ENCODE measurements at places on chromosomes 7 and 10. TPM values are rescaled to one million over a fixed set of nuclear protein-coding genes. Genes with fewer than 3 reads are reported as not detected.

DNA sequence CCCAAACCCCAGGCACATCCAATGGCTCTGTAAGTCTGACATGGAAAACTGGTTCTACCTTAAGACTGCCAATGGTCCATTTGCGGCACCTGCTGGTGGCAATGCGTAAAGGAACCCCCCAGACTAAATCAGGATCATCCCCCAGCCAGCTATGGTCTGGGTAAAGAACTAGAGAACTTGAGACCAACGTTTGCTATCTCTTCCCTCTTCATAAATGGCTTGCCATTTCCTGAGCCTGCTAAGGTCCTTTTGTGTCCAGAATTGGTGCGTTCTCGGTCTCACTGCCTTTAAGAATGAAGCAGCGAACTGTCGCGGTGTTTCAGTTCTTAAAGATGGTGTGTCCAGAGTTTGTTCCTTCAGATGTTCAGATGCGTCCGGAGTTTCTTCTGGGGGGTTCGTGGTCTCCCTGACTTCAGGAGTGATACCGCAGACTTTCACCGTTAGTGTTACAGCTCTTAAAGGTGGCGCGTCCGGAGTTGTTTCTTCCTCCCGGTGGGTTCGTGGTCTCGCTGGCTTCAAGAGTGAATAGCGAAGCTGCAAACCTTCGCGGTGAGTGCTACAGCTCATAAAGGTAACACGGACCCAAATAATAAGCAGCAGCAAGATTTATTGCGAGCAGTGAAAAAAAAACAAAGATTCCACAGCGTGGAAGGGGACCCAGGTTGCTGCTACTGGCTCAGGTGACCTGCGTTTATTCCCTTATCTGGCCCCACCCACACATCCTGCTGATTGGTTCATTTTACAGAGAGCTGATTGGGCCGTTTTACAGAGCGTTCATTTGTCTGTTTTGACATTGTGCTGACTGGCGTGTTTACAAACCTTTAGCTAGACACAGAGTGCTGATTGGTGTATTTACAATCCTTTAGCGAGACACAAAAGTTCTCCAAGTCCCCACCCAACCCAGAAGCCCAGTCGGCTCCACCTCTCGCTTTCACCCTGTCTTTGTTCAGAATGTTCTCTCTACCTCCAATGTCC, 95.4 kb downstream of the ELMO1 start:
- H3K27me3 ChIP-seq: peaks cover 7% of the 10 kb centered on the region
- H3K4me1 ChIP-seq: peaks cover 43% of the 10 kb centered on the region
- H3K27ac ChIP-seq: peak overlapping the region; percentile 69
- H3K36me3 ChIP-seq: no peaks in the 10 kb centered on the region
- peak overlapping the region; percentile 96 for H3K4me3 ChIP-seq
- DNase-seq: peak; percentile 55

GRCh38 chr10:114613237-114613979, 44.7 kb downstream of the ABLIM1 start:
- H3K4me1 ChIP-seq: no peaks in the 10 kb centered on the region
- H3K4me3 ChIP-seq: no peak overlapping the region
- no peak overlapping the region for H3K27ac ChIP-seq
- DNase-seq: no peak

- peaks cover 5% of the 10 kb centered on the region for H3K4me1 ChIP-seq
- no peak overlapping the region for H3K4me3 ChIP-seq
- no peak overlapping the region for H3K27ac ChIP-seq
- H3K27me3 ChIP-seq: peaks cover 7% of the 10 kb centered on the region
Observed at GRCh38 chr10:70253878-70254765, 20.9 kb upstream of the PPA1 start.

DNA sequence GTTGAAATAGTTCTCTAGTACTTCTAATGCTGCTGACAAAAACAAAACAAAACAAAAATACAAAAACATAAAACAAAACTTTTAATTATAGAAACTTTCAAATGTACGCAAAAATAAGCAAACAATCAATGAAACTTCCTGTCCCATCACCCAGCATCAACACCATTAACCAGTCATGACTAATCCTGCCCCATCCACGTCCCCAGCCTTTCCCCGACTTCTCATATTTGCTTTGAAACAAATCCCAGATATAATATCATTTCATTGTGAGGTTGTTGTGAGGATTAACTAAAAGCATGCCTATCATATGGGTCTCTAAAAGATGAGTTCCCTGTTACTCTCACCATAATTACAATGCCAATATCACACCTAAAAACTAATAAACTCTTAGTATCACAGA, 55.7 kb downstream of the CSTF2T start:
- no peak overlapping the region for H3K27ac ChIP-seq
- no peak for DNase-seq
- H3K4me3 ChIP-seq: no peak overlapping the region
- peaks cover 2% of the 10 kb centered on the region for H3K27me3 ChIP-seq
- H3K4me1 ChIP-seq: no peaks in the 10 kb centered on the region

The SEMA3D gene
- polyA plus RNA-seq: not detected

The EFCAB10 gene
- not detected for polyA plus RNA-seq

GRCh38 chr10:90347239-90347638, 510.6 kb downstream of the HTR7 start:
- DNase-seq: no peak
- no peaks in the 10 kb centered on the region for H3K27me3 ChIP-seq
- no peaks in the 10 kb centered on the region for H3K4me1 ChIP-seq

DNA sequence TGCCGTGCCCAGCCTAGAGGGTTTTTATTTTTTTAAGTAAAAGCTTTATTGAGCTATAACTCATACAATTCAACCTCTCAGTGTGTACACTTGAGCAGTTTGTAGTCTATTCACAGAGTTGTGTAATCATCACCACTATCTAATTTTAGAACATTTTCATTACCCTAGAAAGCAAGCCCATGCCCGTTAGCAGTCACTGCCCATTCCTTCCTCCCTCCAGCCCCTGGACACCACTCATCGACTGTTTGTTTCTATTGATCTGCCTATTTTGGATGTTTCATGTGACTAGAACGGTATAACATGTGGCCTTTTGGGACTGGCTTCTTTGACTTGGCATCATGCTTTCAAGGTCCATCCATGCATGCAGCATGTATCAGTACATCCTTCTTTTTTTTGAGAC, 25.7 kb upstream of the SEC61A2 start:
- H3K4me3 ChIP-seq: no peak overlapping the region
- no peak for DNase-seq
- H3K36me3 ChIP-seq: peaks cover 30% of the 10 kb centered on the region
- H3K27ac ChIP-seq: no peak overlapping the region

GRCh38 chr10:16950656-16951601, 133.7 kb upstream of the RSU1 start:
- no peak overlapping the region for H3K4me3 ChIP-seq
- no peak overlapping the region for H3K27ac ChIP-seq
- H3K4me1 ChIP-seq: no peaks in the 10 kb centered on the region
- DNase-seq: no peak

- H3K4me1 ChIP-seq: peaks cover 65% of the 10 kb centered on the region
- H3K36me3 ChIP-seq: peaks cover 3% of the 10 kb centered on the region
- peak overlapping the region; percentile 89 for H3K4me3 ChIP-seq
- peaks cover 11% of the 10 kb centered on the region for H3K27me3 ChIP-seq
Observed at GRCh38 chr7:133484086-133484485, 231.2 kb downstream of the EXOC4 start.
